ENCODE measurements at places on chromosomes 6 and 20. TPM values are rescaled to one million over a fixed set of nuclear protein-coding genes. Genes with fewer than 3 reads are reported as not detected.

GRCh38 chr6:148217921-148218320 is 124.7 kb upstream of the SASH1 start:
- DNase-seq = no peak

- DNase-seq = no peak
Measured at GRCh38 chr6:122829456-122829855, 40.4 kb downstream of the SMPDL3A start.

GRCh38 chr6:40928307-40928706 is 110.7 kb downstream of the UNC5CL start:
- no peak for DNase-seq

- no peak for DNase-seq
Measured at GRCh38 chr6:170504479-170504878, 48.6 kb downstream of the PSMB1 start.

DNA sequence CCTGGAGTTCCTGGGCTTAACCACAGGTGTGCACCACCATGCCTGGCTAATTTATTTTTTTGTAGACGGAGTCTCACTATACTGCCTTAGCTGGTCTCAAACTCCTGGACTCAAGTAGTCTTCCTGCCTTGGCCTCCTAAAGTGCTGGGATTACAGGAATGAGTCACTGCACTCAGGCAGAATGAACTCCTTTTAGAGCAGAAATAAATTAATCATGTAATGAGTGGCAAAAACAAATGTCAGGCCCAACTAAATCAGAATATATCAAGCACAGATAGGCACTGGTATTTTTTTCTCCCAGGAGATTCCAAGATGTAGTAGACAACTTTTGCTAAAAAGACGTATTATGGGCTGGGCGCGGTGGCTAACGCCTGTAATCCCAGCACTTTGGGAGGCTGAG is 2.6 kb downstream of the RPS10 start:
- no peak for DNase-seq

DNA sequence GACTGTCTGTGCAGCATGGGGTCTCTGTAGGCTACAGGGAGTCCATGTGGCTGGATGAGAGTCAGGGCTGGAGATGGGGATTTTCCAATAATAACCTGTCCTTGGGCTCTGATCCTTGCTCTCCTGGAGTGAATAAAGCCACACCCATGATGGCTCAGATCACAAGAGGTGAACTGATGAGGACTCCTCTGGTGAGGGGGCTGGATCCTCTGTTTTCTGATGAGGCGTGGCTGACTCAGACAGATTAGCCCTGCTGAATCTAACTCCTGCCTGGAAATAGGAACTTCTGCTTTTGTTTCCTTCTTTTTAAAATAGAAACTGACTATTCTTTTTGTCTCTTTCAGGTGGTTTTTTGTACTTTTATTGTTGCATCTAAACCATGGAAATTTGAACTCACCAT is 27.0 kb downstream of the CST9L start:
- DNase-seq = no peak

GRCh38 chr20:19129976-19130612 is 82.3 kb upstream of the SLC24A3 start:
- DNase-seq = no peak

GRCh38 chr6:131840936-131841583 is 33.2 kb downstream of the ENPP1 start:
- DNase-seq = no peak

- no peak for DNase-seq
Measured at GRCh38 chr20:17343091-17343490, 116.3 kb downstream of the PCSK2 start.

DNA sequence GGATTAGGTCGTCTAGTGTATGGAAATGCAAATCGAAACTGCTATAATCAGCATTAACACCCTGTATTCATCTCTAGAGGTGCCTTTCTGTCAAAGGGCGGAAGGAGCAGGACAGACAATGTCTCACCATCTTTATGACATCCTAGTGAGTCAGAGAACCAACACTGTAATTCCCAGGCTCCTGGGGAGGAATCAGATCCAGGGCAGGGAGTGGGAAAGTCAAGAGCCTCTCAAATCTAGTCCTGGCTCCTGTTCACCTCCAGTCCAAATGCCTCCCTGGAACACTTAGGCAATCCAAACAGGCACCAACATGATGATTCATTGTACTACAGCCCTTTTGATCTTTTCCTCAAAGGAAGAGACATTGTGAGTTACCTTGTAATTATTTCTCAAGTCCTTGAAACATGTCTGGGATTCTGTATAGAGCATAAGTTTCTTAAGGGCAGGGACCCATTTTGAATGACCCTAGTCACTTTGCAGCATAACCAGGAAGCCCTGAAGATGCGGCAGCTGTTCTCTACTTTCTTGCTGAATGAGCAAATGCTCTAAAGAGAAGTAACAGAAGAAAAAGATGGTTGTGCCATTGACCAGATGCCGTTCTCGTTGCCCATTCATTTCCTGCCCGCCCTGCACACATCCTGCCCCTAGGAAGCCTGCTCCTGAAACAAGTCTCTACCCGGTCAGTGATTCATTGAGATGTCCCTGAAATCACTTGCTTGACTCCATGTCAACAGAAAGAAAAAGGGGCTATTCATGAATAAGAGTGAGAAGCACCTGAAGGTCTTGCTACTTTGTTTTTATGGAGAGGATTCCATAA is 112.8 kb upstream of the JARID2 start:
- no peak for DNase-seq

- no peak for DNase-seq
Measured at GRCh38 chr6:16380220-16380809, 141.9 kb downstream of the GMPR start.

DNA sequence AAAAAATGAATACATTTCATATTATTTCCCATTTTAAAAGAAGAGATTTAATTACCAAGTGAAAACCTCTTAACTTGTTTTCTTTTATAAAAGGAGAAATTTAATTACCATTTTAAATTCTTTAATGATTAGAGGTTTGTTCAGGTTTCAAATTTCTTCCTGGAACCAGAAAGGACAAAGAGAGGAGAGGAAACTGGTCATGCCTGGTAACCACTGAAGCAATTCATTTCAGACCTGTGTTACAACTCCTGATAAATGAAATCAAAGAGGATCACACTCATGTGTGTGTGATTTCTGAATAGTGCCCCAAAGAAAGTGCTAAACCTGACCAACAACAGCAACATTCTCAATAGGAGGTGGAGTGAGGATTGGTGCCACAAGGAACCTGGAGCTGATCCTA is 12.6 kb upstream of the SLPI start:
- no peak for DNase-seq

GRCh38 chr6:154613137-154613676 is 102.7 kb upstream of the CNKSR3 start:
- DNase-seq = no peak

DNA sequence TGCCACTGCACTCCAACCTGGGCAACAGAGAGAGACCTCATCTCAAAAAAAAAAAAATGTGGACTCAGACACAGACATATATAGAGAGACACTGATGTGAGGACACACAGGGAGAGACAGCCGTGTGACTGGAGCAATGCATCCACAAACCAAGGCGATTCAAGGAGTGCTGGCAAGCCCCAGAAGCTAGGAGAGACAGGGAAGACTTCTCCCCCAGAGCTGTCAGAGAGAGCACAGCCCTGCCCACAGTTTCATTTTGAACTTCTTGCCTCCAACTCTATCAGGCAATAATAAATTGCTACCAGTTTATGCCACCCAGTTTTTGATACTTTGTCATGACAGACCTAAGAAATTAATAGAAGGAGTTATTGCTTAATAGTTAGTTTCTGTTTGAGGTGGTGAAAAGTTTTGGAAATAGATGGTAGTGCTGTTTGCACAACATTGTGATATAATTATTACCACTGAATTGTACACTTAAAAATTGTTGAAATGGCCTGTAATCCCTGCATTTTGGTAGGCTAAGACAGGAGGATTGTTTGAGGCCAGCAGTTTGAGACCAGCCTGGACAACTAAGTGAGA is 5.1 kb upstream of the MDFI start:
- no peak for DNase-seq

DNA sequence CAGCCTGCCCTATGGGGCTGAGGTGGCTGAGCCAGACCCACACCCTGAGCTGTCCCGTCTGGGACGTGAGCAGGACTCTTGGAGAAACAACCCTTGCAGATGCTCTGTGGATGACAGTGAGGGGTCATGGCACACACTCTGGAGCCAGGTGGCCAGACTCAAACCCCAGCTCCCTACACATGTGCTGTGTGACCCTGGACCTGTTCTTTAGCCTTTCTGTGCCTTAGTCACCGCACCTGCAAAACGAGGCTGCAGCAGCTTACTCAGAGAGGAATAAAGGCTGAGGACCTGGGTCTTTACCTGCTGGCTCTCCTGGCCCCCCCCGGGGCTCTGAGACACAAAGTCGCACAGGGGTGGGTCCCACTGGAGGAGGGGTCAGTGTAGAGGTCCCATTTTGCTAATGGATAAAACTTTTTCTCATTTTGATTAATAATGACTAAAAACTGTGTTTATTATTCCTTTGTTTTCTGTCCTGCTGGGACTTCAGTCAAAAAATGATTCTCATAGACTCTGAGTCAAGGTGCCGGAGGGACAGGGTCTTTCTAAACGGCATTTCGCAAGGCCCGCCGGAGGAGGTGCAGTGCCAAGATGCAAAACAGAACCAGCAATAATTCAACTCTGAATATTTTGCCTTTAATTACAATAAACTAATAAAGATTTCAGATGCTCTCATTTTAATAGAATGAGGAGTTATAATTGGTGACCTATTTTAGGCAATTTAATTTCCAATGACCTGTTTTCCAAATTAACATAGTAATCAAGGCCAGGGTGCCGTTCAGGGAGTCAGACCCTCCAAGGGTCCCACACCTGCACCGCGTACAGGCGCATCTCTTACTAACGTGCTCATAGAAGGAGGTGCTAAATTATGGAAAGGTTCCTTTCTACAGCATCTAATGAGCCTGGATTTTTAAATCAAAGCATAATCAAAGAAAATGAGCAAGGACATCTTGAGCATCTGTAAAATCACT is 62.4 kb downstream of the YTHDF1 start:
- peak; percentile 21 for DNase-seq

DNA sequence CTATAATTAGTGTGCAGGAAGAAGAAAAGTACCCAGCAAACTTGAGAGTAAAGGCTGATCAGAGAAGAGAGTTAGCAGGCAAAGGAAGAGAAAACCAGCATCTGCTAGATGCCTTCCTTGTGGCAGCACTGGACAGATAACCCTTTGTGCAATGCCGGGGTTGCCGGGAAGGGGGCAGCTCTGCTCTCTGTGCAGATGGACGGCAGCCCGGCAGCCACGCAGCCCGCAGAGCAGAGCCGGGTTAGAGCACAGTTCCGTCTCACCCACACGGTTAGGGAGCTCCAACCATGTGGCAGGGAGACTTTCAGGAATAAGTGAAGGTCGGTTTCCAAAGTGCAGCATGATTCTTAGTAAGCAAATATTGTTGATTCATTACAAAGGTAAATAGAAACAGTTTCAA is 80.0 kb upstream of the RPS6KA2 start:
- no peak for DNase-seq

GRCh38 chr20:11274141-11274594 is 600.4 kb upstream of the JAG1 start:
- no peak for DNase-seq

- no peak for DNase-seq
Measured at GRCh38 chr6:1797801-1798200, 188.1 kb downstream of the FOXC1 start.

- DNase-seq = no peak
Measured at GRCh38 chr6:75818098-75818855, 69.2 kb downstream of the MYO6 start.

- no peak for DNase-seq
Measured at GRCh38 chr6:157224178-157224950, 99.0 kb downstream of the TMEM242 start.

DNA sequence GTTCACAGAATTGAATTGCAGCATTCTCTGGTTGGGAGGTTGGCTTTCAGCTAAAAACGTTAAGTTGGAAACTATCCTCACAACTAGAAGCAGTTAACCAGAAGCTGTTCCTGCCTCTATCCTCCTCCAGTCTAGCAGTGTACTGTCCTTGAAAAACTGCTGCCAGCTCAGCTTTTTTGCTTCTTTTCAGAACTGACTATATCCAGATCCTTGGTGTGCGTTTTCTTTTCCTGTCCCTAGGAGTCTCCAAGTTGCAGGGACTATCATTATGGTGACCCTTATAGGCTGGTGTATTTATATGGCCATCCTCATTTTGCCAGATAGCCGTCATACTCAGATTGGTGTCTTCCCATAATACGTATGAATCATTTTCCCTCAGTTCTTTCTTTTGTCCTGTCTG is 5.5 kb downstream of the ITCH start:
- DNase-seq = no peak

- no peak for DNase-seq
Measured at GRCh38 chr6:144920391-144920961, 635.3 kb downstream of the UTRN start.

GRCh38 chr6:35718375-35718736 is 18.5 kb upstream of the ARMC12 start:
- no peak for DNase-seq

DNA sequence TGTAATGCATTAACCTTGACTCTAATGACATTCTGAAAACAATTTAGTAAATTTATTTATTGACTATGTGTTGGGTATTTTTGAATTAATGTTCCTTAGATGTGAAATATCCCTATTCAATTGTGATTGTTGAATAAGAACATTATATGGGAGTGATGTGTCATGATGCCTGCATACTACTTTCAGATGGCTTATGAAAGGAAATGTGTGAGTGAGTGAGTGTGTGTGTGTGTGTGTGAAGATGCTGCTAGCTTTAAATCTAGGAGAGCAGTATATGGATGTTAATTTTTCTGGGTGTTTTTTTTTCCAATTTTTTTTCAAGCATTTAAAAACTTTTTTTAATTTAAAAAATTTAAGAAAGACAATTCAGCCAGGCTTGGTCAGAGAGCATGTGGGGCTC is 32.5 kb upstream of the NT5E start:
- no peak for DNase-seq

GRCh38 chr20:2610941-2611720 is 41.3 kb upstream of the NOP56 start:
- DNase-seq = no peak

DNA sequence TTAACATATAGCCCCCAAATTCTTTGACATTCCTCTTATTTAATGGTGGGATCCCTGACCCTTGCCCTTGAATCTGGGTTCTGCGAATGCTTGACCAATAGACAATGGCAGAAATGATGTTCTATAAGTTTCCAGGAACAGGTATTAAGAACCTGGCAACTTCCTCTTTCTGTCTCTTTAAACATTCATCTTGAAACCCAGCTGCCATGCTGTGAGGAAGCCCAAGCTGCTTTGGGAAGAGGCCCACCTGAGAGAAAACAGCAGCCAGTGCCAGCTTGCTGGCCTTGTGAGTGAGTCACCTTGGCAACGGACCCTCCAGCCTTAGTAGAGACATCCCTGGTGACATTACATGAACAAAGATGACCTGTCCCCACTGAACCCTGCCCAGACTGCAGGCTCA is 45.2 kb upstream of the RALY start:
- no peak for DNase-seq

The PCK1 gene
- not detected for total RNA-seq

The HMGCLL1 gene
- total RNA-seq = not detected

The DEFB129 gene
- total RNA-seq = not detected

The JPH2 gene
- not detected for total RNA-seq

The GINS1 gene
- 31.2 TPM for total RNA-seq

The CFB gene
- total RNA-seq = 0.31 TPM

The SCUBE3 gene
- 0.07 TPM for total RNA-seq

The LAMA5 gene
- 0.13 TPM for total RNA-seq

The KIF25 gene
- not detected for total RNA-seq

The CITED2 gene
- 69.8 TPM for total RNA-seq

The CEBPB gene
- 25.3 TPM for total RNA-seq

The RMND1 gene
- 24.5 TPM for total RNA-seq

The ESR1 gene
- total RNA-seq = 0.15 TPM

The XPO5 gene
- 98.0 TPM for total RNA-seq

All from CD8-positive, alpha-beta memory T cell (primary cell).